ENCODE measurements at places on chromosomes 12 and 14. TPM values are rescaled to one million over a fixed set of nuclear protein-coding genes. Genes with fewer than 3 reads are reported as not detected.

PTHLH gene
- not detected for total RNA-seq

DNA sequence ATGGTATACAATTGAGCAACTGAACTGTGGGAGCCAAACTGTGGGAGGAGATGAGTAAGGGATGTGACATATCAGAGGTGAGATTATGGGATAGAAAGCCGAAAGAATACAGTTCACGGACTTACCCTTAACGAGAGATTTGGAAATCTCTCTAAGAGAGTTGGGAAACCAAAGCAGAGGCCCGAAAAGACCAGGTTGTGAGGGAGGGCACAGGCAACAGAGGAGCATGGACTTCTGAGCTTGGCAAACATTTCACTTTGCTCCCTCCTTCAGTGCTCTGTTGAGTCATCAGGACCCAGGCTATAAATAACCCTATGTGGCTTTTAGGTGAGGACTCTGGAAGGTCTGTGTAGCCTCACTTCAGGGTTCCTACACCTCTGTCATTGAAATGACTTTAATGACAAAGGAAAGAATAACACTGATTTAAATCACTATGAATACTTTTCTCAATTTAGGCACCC is 120.6 kb downstream of the TGFB3 start:
- H3K27me3 ChIP-seq, result no peaks in the 10 kb centered on the region
- no peaks in the 10 kb centered on the region for H3K36me3 ChIP-seq

- DNase-seq, result no peak
- H3K36me3 ChIP-seq, result no peaks in the 10 kb centered on the region
Observed at GRCh38 chr14:45698462-45699134, 445.6 kb upstream of the MIS18BP1 start.

- DNase-seq, result no peak
- no peaks in the 10 kb centered on the region for H3K27me3 ChIP-seq
- no peak overlapping the region for H3K4me3 ChIP-seq
- H3K4me1 ChIP-seq, result peaks cover 9% of the 10 kb centered on the region
Observed at GRCh38 chr12:49554266-49554665, 13.7 kb downstream of the MCRS1 start.

GRCh38 chr12:102948941-102949352 is 8.5 kb upstream of the ASCL1 start:
- H3K27ac ChIP-seq, result no peak overlapping the region
- H3K4me3 ChIP-seq, result no peak overlapping the region
- H3K36me3 ChIP-seq, result no peaks in the 10 kb centered on the region
- H3K4me1 ChIP-seq, result no peaks in the 10 kb centered on the region
- DNase-seq, result peak; percentile 37

DNA sequence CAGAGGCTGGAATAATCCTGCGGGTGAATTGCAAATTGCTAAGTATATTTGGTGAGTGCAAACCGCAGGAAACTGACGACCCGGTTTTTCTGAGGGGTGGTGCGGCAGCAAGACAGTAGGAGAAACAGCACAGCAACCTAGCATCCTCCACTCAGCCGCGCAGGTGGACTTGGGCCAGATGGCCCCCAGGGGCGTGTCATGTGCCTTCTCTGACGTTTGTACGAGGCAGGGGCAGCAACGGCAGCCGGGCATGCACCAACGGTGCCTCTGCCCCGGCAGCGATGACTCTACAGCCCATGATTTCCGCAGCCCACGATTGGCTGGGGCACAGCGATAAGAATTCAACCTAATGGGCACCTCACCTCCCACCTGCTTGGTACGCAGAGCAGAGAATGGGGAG is 11.1 kb upstream of the CLEC2A start:
- H3K36me3 ChIP-seq, result no peaks in the 10 kb centered on the region
- H3K27me3 ChIP-seq, result no peaks in the 10 kb centered on the region
- H3K4me1 ChIP-seq, result peaks cover 4% of the 10 kb centered on the region

TMEM52B gene
- total RNA-seq, result not detected

DNA sequence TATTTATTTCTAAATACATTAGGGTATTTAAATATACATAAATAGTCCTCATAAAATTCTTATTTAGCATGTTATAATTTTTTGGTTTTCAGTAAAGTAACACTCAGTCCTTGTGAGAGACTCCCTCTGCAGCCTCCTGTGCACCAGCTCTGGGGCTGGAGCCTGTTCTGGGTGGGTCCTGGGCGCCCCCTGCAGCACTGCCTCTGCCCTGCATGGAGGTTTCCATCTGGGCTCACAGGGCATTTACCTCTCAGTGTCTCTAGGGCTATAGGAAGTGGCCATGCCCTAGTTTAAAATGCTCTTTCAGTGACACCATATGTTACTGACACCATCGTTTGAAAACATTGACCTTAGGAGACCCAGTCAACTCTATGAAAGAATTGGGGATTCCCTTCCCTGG is 1155.2 kb downstream of the TMEM121 start:
- H3K4me3 ChIP-seq, result no peak overlapping the region
- no peaks in the 10 kb centered on the region for H3K4me1 ChIP-seq
- no peaks in the 10 kb centered on the region for H3K36me3 ChIP-seq
- no peak overlapping the region for H3K27ac ChIP-seq

DNA sequence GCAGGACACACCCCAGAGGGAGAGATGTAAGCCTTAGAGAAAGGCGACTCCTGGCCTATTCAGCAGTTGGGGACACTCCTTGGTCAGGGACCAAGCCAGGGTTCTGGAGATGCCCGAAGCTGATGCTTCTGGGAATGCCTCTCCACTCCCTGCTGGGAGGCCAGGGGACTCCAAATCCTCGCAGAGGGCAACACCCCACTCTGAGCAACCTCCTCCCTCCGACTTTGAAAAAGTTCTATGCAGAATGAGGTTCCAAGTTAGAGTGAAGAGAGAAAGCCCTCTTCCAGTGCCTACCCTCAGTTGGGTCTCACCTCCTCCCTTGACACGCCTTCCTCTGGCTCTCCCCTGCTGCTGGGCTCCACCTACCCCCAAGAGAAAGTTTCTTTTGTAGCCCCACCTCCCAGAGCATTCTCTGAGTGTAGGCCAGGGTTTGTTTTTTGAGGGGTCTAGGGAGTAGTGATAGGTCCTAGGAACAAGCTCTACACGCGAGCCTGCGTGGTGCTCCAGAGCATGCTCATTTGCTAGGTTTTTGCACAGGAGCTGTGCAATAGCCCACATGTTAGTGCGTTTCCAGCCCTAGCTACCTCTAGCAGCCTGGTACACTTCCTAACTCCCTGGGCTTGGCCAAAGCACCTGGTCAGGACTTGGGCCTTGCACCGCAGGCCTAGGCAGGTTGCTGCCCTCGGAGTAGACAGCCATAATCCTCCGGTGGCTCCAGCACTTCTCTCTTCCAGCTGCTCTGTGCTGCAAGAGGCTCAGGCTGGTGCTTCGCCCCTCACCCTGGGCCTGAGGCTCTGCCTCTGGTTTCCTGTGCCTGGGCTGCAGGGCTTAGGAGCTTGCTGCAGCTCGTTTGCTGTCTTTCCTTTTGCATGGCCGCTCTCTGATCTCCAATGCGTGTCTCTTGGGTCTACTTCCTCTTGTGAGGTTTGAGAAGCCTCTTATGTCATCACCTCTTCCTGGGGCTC is 590 bp upstream of the CEBPE start:
- H3K36me3 ChIP-seq, result no peaks in the 10 kb centered on the region
- DNase-seq, result peak; percentile 33
- peak overlapping the region; percentile 7 for H3K4me3 ChIP-seq
- H3K4me1 ChIP-seq, result peaks cover 55% of the 10 kb centered on the region

All from CD4-positive, alpha-beta T cell (primary cell).